ENCODE measurements at places on chromosomes 11 and 22.

DNA sequence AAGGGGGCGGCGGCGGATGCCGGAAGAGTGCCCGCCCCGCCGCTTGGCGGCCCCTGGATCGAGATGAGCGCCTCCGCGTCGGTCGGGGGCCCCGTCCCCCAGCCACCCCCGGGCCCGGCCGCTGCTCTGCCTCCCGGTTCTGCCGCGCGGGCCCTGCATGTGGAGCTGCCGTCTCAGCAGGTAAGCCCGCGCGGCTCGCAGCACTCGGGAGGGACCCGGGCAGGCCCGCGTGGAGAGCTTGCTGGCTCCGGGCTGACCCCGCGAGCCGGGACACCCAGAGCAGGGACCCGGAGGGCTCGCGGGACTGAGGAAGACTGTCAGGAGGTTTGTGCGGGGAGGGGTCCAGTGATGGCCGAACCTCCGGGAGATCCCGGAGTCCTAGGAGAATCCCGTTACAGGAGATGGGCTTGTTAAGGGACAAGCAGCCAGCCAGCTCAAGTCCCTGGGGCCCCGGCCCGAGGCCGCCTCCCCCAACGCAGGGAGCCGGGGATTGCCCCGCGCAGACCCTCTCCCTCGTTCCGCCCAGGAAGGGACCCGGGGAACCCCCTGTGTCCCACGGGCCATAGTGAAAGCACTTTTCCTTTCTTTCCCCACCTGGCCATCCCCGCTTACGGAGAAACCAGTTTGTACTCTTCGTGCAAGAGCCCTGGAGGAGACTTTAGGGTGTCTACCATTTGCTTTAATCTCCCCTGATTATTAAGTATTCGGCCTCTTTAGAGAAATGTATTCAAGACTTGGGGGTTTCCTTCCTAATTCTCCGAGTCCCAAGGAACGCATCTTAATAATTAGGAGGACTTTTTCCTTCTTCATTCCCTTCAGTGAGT is 547 bp downstream of the UVRAG start:
- DNase-seq: no peak

- no peak for DNase-seq
Observed at GRCh38 chr11:8234425-8234821, 29.3 kb downstream of the LMO1 start.

DNA sequence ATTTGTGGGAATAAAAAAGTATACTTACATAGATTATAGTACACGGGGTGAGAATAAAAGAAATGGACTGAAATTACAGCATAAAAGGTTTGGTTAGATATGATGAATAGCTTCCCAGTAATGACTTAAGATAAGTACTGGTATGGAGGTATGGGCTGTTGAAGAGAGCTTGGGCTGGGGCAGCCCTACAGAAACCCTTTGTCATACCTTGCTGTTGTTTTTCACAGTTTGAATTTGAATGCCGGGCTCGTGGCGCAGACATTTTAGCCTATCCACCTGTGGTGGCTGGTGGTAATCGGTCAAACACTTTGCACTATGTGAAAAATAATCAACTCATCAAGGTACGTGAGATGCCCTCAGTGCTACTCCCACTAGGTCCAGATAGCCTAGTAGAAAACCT is 42.3 kb upstream of the RBX1 start:
- DNase-seq: no peak

DNA sequence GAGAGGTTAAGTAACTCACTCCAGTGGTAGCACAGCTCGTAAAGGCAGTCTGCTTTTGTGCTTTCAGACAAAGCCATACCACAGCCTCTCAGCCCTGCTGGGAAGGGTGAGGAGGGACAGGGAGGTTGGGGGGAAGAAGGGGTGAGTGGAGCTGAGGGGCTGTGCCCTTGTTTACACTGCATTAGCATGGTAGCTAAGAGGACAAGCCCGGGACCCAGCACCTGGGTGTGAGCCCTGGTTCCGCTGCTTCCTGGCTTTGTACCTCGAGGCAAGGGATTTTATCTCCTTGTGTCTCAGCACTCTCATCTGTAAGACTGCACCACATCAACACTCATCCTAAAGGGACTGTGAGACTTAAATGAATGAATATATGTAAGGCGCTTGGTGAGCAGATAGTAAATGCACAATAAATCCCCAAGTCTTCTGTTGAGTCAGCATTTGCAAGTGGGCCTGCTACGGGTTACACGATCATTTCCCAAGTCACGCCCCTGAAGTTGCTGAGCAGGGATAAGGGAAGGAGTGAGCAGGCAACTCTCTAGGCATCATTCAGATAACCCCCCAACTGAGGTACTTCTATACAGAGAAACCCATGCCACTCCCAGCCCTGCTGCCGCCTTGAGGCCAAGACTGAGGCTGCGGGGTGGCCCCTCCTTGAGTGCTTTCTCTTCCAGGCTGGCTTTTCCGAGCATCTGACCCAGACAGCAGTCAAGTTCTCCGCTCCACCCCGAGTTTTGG is 7.5 kb downstream of the RASD2 start:
- DNase-seq: no peak

GRCh38 chr11:47828284-47828683 is 19.9 kb downstream of the NUP160 start:
- DNase-seq: no peak

DNA sequence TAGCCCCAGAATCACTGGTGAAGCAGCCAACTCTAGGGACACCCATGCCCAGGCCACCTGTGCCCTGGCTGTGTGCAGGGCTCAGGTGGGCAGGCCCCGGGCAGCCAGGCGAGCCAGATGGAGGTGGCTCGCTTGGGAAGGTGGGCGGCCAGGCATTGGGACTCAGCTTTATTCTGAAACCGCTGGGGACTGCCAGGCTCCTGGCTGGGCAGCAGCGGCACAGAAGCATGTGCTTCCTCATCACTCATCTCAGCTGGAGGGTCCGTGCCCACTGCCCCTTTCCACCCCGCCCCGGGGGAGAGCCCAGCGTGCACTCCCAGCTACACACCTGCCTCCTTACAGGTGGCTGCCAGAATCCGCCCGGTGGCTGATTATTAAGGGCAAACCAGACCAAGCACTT is 27.1 kb upstream of the SLC22A12 start:
- no peak for DNase-seq

GRCh38 chr11:68380786-68381622 is 68.6 kb downstream of the LRP5 start:
- no peak for DNase-seq

DNA sequence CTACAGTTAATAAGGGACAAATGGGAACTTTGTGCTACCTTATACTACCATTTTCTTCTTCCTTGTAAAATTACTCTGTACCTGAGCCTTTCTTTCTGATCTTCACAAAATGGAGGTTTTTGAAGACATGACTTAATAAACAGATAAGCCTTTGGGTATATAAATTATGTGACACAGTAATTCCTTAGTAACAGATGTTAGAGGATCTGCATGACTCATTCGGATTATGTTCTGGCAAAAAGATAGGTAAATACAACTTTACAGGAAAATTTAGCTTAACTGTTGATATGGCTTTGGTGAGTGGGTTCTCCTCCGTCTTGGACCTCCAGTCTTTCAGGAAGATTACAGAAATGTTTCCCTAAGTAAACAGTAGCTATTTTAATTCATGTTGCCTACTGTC is 61.8 kb downstream of the BID start:
- no peak for DNase-seq

GRCh38 chr22:43487311-43488030 is 75.7 kb downstream of the MPPED1 start:
- DNase-seq: no peak

DNA sequence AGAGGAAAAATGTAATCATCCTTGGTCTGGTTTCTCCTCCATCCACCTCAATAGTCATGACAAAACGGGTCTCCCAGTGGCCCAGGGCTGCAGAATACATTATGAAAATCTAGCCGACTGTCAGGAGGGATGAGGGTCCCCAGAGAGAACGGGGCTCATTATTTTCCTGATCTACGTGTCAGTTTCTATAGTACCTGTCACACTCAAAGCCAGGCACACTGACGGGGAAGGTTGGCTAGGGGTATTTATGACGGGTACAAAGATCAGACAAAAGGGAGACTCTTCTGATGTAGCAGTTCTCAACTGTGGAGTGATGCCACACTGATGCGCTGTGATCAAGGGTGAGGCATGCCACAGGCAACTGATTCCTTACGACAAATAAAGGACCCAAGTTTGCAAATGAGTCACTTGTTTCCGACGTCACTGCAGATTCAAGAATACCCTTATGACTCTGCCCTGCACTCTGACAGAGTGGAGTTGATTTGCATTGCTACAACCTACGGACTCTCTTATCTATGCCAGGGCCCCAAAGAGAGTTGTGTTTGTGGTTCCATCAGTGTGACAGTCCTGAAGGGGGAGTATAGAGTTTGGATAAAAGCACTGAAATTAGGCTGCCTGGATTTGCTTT is 188.2 kb upstream of the TBCEL start:
- DNase-seq: no peak

Measured in activated CD8-positive, alpha-beta memory T cell treated with anti-CD3 and anti-CD28 coated beads for 48 hours (primary cell).